D341Med (cell line): ENCODE measurements at places on chromosomes 1 and 21.
A peak's percentile ranks its signal among the peaks of the same experiment; 100 is the strongest.

GRCh38 chr1:55141295-55141893, 73.8 kb downstream of the USP24 start:
- no peak for DNase-seq

- no peak for DNase-seq
Observed at GRCh38 chr1:84278905-84279304, 22.6 kb upstream of the SAMD13 start.

DNA sequence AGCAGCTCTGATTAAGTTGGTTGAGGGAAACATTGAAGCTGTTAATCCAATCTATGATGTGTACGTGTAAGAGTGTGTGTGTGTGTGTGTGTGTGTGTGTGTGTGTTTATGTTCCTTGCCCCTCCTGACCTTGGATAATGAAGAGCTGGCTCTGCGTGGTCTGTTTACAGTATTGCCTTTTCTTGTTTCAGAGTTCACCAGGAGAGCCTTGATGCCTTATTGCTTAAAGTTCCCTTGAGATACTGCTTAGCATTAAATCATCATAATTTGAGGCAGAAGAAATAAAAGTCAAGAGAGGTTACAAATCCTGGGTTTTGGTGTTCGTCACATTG, 36.4 kb downstream of the CAPN8 start:
- no peak for DNase-seq

DNA sequence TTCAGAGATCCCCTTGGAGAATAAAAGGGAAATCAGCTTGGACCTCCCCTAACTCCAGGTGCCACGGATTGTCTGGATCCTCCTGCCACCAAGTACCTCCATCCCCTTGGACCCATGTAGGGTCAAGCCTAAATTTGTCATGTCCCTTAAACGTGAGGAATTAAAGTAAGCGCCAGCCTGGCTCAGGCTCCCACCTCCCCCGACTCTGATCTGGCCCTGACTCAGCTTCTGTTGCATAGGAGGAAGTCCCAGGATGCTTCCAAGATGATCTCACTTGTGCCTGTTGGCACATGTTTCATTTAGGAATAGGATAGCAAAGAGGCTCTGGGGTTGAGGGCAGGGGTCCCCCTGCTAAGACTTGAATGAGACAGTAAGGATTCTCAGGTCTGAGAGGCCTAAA, 231.9 kb upstream of the JUN start:
- DNase-seq: no peak

GRCh38 chr1:155455588-155456195, 106.9 kb downstream of the ASH1L start:
- DNase-seq: peak; percentile 61

GRCh38 chr1:219938706-219939105, 10.3 kb upstream of the SLC30A10 start:
- no peak for DNase-seq

DNA sequence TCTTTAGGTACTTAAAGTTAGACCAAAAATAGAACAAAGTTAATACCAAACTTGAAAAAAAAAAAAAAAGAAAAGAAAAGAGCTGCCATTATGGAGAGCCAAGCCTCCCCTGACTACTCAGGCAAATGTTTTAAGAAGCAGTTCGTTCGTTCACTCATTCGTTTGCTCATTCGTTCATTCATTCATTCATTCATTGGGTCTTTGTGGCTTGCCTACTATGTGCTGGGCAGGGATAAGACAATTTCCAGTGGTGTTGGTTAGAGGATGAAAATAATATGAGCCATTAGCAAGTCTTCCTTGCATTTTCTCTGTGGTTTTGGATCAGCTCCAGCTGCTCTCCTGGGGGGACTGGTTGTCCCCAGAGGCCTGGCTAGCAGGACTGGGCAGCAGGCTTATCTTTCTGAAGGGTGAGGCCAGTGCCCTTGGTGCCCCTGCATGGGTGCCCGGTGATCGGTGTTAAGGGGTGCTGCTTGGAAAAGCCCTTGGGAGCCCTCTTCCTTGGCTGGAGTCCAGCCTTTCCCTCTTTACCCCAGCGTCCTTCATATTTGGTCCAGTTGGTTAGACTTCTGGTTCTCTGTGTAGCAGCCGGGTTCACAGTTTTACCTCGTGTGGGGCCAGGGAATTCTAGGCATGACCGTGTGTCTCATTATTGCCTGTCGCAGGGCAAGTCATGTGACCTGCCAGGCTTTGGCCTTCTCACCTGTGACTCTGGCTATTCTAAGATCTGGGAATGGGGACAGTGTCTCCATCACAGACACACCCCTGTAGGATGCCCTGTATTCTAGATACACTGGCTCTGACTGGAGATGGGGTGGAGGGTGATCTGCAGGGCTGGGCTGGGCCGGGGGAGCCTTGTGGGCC, 32.8 kb downstream of the LHX4 start:
- DNase-seq: no peak

GRCh38 chr1:47675721-47676120, 237.9 kb downstream of the FOXD2 start:
- DNase-seq: no peak

GRCh38 chr1:42979896-42980800, 21.5 kb upstream of the SLC2A1 start:
- no peak for DNase-seq

DNA sequence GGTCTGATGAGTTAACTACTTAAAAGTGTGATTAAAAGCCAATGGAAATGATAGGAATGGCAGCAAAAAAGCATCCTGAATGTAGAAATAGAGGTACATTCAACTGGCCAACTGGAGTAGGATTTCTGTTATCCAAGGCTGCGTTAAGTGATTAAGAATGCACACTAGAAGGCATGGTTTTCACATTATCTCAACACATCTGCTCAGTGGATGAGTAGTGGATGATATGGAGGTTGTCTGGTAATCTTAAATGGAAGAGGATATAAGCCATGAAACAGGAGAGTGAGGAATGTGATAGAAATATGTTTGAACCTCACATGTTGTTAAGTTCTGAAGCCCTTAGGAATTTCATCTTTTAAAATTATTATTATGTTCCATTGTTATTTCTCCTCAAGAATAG, 839.9 kb downstream of the USP25 start:
- DNase-seq: no peak

- no peak for DNase-seq
Observed at GRCh38 chr21:32994305-32994704, 31.4 kb upstream of the OLIG2 start.

GRCh38 chr1:151841141-151841540, 1.5 kb upstream of the C2CD4D start:
- DNase-seq: no peak

DNA sequence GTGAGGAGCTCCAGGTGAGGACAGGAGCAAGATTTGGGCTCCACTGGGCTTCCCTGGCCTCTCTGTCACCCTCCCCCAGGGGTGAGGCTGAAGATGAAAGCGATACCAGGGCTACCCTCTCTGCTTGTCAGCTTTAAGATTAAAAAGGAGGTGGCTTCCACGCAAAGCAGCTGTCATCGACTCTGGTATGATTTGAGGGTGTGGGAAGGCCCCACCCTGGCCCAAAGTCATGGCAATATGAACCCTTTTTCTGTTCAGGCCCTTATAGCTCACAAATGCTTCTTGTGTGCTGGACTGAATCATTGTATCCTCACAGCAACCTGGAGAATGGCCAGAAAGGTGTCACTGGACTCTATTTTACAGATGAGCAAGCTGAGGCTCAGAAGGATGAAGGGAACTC, 41.6 kb downstream of the NUAK2 start:
- DNase-seq: no peak

DNA sequence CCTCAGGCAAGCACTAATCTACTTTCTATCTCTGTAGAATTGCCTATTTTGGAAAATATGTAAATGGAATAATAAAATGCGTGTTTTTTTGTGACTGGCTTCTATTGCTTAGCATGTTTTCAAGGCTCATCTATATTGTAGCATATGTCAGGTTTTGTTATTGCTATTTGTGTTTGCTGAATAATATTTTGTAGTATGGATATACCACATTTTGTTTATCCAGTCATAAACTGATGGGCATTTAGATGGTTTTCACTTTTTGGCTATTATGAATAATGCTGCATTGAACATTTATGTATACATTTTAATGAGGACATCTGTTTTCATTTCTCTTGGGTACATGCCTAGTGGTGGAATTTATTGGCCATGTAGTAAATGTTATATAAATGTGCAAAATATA, 183.3 kb upstream of the ZP4 start:
- DNase-seq: no peak

- peak; percentile 46 for DNase-seq
Observed at GRCh38 chr1:18149027-18149641, 41.5 kb downstream of the IGSF21 start.
